ENCODE measurements at places on chromosomes 4 and X.

- DNase-seq: no peak
These were observed 228.0 kb downstream of the APBB2 start for GRCh38 chr4:40986375-40986774.

DNA sequence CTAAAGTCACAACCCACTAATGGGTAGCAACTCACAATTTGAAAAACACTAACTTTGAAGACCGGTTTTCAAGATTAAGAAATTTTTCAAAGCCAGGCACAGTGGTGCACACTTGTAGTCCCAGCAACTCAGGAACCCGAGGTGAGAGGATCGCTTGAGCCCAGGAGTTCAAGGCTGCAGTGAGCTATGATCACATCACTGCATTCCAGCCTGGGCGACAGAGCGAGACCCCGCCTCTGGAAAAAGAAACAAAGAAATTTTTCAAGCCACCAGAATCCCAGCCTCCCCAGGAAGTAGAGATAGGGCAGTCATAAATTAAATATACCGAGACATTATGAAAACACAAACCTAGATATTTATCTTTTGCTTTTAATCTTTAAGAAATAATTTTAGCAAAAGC lies 13.0 kb downstream of the SMARCA1 start:
- peak; percentile 19 for DNase-seq

- no peak for DNase-seq
These were observed 31.4 kb upstream of the ARSH start for GRCh38 chrX:2974961-2975360.

GRCh38 chr4:31947101-31947500 lies 1226.9 kb downstream of the PCDH7 start:
- peak; percentile 20 for DNase-seq

GRCh38 chr4:141643557-141643956 lies 7.2 kb downstream of the IL15 start:
- DNase-seq: peak; percentile 95

DNA sequence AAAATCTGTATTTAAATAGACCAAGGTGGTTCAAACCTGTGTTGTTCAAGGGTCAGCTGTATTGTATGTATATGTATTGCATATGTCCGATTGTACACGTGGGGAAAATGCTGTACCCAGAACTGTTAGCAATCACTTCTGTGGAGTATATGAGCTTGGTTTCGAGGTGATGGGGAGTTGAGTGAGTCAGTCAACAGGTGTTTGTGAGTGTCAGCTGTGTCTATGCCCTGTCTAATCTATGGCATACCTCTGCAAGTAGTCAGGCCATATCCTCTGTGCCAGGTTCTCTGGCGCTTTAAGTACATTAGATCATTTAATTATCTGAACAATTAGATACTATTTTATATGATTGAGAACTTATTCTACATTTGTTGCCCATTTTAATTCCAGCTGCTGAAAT lies 7.4 kb downstream of the ZRSR2 start:
- peak; percentile 32 for DNase-seq

DNA sequence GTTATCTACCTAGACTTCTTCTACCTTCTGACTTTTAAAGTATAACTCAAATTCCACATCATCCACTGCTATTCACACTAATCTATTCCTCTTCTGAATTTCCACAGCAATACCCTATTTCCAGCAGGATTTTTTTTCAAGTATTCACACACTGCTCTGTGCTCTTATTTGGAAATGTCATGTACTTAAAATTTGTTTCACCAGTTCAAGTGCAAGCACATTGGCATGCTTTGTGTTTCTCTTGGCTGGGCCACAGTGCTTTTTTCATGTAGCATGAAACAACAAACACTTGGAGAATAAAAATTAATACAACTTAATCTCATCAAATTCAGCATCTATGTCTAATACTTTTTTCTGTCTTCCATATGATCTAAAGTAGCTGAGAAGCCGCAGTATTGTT lies 161.8 kb upstream of the PCDH18 start:
- DNase-seq: no peak

- DNase-seq: no peak
These were observed 124.0 kb downstream of the TENM3 start for GRCh38 chr4:182367153-182367552.

- no peak for DNase-seq
These were observed 7.2 kb downstream of the ZNF630 start for GRCh38 chrX:48064261-48064660.

- DNase-seq: no peak
These were observed 92.6 kb upstream of the KDR start for GRCh38 chr4:55218041-55218440.

DNA sequence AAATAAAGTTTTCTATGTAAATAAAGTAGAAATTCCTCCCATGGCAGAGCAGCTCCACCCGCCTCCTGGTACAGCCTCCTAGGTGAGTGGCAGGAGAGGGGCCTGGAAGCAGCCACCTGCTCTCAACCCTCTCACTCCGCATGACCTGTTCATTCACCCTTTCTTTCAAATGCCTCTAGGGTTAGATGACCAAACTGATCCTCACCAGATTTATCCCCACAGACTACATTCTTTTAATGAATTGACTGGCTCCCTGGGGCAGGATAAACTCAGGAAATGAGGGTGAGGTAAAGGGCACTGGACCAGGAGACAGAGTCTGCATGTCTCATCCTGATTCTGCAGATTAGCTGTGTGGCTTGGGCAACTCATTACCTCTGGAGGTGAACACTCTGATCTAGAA lies 32.6 kb upstream of the NKX6-1 start:
- DNase-seq: peak; percentile 71

DNA sequence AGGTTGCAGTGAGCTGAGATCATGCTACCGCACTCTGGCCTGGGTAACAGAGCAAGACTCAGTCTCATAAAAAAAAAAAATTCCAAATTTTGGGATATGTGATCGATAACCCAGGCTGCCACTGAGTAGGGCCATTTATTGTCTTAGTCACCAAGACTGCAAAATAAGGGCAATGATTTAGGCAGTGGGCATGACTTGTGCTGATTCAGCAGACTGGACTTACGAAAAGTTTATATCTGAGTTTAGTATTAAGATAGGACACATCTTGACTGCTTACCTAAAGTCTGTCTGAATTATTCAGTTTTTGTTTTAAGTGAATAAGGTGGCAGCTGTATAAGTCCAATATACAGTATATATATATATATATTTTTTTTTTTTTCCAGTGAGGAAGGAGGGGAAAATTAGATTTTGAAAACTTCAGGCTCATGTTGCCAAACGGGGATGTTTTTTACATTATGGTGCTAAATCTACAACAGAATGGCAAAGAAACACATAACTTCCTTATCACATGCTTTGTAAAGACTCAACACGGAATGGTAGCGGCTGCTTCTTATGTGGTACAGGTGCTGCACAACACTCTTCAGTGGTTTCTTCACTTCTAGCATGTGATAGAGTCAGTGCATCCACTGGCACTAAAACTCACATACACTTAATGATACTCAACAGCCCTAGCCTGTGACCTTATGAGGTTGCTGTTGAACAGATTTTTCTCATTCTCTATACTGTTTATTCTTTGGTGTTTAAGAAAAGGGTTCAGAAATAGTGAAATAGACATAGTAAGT lies 6.5 kb downstream of the TEX13D start:
- no peak for DNase-seq

DNA sequence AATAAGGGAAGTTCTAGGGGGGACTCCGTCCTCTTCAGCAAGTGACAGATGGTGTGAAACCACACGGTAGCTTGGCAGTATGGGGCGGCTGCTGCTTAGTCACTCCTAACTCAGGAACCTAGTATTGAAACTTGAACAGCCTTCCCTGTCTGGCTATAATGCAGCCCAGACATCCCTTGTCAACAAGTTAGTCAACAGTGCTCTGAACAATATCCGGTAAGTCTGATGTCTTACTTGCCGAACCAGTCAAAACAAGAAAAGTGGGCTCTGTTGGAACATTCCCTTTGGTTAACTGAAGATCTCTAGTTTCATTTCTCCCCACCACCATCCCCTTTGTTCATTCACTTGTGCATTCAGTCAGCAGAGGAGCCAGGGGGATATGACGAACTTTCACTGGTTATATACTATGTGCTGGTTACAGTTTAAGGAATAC lies 18.7 kb upstream of the CXCL13 start:
- no peak for DNase-seq

GRCh38 chr4:54226404-54227255 lies 2.5 kb upstream of the PDGFRA start:
- DNase-seq: no peak

GRCh38 chrX:145818186-145819113 lies 821 bp downstream of the SLITRK2 start:
- no peak for DNase-seq

DNA sequence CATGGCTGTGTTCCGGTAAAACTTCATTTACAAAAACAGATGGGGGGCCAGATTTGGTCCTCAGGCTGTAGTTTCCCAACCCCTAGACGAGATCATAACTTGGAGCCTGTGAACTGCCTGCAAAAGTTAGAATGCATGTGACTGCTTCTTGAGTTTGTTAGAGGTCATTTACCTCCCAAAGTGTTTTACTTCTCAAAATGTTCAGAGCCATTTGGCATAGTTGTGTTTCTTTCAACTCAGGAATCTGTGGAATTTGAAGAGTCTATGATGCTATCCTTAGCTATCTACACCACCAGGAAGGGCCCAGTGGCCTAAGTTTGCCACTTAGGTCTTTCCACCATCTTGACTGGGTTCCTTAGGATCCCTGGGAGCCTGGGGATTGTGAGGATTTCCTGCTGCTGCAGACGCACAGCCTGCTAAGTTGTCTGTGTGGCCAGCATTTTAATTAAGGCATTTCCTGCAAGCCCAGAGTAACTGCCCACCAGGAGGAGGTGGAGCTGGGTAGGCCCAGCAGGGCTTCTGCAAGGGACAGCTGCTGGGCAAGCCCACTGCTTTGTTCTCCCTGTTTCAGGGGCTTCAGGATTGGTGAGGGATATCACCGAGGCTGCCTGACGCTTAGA lies 53.1 kb downstream of the CCNI start:
- DNase-seq: peak; percentile 69

DNA sequence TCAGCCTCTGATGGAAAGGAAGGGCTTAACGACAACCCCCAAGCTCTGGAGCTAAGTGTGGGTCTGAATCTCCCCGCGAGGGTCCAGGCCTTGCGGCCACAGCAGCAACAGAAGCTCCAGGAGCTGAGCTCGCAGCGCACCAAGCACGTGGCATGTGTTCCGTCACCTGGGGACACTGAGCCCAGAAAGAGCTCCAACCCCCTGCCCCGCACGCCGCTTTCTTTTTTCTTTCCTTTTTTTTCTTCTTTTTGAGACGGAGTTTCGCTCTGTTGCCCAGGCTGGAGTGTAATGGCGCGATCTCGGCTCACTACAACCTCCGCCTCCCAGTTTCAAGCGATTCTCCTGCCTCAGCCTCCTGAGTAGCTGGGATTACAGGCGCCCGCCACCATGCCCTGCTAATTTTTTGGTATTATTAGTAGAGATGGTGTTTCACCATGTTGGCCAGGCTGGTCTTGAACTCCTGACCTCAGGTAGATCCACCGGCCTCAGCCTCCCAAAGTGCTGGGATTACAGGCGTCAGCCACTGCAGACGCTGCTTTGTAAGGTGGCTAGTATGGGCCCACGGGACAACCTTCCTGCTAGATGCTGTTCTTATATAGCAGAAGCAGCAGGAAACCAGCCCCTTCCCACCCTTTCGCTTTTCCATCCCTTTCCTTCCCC lies 685 bp upstream of the TNIP2 start:
- no peak for DNase-seq

GRCh38 chrX:41334363-41335197 lies 618 bp downstream of the DDX3X start:
- peak; percentile 81 for DNase-seq

GRCh38 chr4:166121897-166122296 lies 248.9 kb downstream of the TLL1 start:
- no peak for DNase-seq

GRCh38 chr4:34939073-34939472 lies 1305.2 kb downstream of the ARAP2 start:
- DNase-seq: no peak

GRCh38 chrX:10168226-10168625 lies 11.5 kb downstream of the CLCN4 start:
- no peak for DNase-seq

GRCh38 chrX:108091878-108092291 lies 307 bp downstream of the ATG4A start:
- peak; percentile 32 for DNase-seq

DNA sequence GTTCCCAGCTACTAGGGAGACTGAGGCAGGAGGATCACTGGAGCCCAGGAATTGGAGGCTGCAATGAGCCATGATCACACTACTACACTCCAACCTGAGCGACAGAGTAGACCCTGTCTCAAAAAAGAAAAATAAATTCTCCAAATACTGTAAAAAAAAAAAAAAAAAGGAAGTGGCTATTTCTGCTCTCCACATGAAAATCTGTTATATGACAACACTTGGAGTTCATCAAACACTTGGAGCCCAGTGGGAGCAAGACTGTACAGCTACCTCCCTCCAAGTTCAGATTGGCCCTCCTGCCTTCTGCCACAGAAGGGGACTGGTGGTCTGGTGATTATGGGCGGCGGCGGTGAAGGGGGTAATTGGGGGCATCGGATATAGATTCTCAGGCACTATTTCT lies 9.0 kb upstream of the CLDN34 start:
- no peak for DNase-seq

GRCh38 chr4:180380733-180381132 lies 1862.5 kb upstream of the TENM3 start:
- peak; percentile 69 for DNase-seq

DNA sequence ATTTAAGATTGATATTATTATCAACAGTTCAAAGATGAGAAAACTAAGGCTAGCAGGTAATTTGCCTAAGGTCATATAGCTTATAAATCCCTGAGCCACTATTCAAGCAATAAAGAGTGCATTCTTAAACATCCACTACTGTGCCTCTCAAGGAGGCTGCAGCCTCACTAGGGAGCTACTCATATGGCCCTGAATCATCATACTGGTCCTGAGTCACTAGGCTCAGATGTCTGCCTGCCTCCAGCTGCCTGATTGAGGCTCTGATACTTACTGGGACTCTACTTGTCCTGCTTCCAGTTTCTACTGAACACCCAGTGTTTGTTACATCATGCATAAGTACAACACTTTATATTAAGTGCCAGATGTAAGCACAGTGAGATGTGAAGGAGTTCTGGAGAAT lies 110.7 kb downstream of the AASDH start:
- peak; percentile 16 for DNase-seq

- peak; percentile 60 for DNase-seq
These were observed 17.3 kb downstream of the NIPAL1 start for GRCh38 chr4:48033825-48034413.

DNA sequence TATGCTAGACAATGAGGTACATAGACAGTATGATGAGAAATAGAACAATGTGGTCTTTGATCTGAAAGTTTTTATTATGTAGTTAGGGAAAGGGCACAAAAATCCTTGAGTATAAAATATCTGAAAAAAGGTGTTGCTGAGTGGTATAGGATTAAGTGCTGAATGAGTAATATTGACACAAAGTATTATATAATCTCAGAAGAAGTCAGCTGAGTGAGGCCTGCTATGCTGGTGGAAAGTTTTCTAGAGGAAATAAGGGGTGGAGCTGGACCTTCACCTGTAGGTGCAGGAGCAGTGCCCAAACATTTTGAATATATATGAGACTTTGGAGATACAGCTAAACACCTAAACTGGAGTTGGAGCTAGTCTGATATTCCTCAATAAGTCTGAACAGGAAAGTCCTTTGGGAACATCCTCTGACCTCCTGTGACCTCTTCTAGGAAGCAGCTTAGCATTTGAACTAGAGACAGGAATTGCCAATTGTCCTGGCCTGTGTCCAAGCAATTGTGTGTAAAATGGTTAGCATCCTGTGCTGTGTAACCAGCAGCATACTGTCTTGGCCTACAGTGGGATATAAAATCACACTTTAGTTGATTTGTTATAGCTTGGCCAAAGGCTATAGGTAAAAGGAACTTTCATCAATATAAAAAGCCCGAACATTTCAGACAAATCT lies 285.3 kb downstream of the ANKRD50 start:
- DNase-seq: no peak

- DNase-seq: no peak
These were observed 52.3 kb upstream of the SMIM31 start for GRCh38 chr4:164701665-164702064.

All from kidney tubule cell (primary cell).